Cardiac muscle cell (in vitro differentiated cells and primary cell): ENCODE measurements at places on chromosomes 7 and 10. TPM values are rescaled to one million over a fixed set of nuclear protein-coding genes. Genes with fewer than 3 reads are reported as not detected.

DNA sequence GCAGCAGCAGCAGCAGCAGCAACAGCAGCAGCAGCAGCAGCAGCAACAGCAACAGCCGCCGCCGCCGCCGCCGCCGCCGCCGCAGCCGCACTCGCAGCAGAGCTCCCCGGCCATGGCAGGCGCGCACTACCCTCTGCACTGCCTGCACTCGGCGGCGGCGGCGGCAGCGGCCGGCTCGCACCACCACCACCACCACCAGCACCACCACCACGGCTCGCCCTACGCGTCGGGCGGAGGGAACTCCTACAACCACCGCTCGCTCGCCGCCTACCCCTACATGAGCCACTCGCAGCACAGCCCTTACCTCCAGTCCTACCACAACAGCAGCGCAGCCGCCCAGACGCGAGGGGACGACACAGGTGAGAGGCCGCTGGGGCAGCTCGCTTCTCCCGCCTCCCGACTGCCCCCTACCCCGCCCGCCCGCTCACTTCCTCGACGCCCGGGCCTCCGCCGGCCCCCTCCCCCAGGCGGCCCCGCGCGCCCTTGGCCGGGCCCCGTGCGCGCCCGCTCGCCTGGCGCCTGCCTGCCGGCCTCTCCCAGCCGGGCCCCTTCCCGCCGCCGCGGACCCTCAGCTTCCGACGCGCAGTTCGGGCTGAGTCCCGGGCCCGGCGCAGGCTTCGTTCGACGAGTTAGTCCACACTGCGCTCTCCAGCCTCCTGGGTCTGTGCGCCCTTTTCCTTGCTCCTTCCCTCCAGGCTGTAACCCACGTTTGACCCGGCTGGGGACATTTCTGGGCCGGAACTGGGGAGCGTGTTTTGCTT lies 882 bp downstream of the DLX6 start:
- H3K36me3 ChIP-seq = no peaks in the 10 kb centered on the region
- H3K27ac ChIP-seq = no peak overlapping the region
- peak; percentile 51 for DNase-seq
- H3K4me1 ChIP-seq = no peaks in the 10 kb centered on the region
- H3K27me3 ChIP-seq = peaks cover 100% of the 10 kb centered on the region

GRCh38 chr7:133301444-133301843 lies 48.6 kb downstream of the EXOC4 start:
- H3K4me3 ChIP-seq = no peak overlapping the region
- H3K36me3 ChIP-seq = peaks cover 4% of the 10 kb centered on the region
- DNase-seq = peak; percentile 21
- no peaks in the 10 kb centered on the region for H3K27me3 ChIP-seq
- H3K4me1 ChIP-seq = no peaks in the 10 kb centered on the region

GRCh38 chr7:130293521-130293920 lies 560 bp downstream of the CPA4 start:
- H3K27me3 ChIP-seq = no peaks in the 10 kb centered on the region
- H3K4me3 ChIP-seq = no peak overlapping the region
- no peak for DNase-seq
- no peaks in the 10 kb centered on the region for H3K4me1 ChIP-seq
- no peaks in the 10 kb centered on the region for H3K36me3 ChIP-seq

The AGFG2 gene
- total RNA-seq = 18.3 and 21.7 TPM in 2 replicates
